ENCODE measurements at places on chromosomes 5 and 9. TPM values are rescaled to one million over a fixed set of nuclear protein-coding genes. Genes with fewer than 3 reads are reported as not detected.

Gene FLT4
- total RNA-seq, result 0.97 TPM

Gene PCDHB7
- 0.76 TPM for total RNA-seq

Gene PRRC1
- 43.7 TPM for total RNA-seq

DNA sequence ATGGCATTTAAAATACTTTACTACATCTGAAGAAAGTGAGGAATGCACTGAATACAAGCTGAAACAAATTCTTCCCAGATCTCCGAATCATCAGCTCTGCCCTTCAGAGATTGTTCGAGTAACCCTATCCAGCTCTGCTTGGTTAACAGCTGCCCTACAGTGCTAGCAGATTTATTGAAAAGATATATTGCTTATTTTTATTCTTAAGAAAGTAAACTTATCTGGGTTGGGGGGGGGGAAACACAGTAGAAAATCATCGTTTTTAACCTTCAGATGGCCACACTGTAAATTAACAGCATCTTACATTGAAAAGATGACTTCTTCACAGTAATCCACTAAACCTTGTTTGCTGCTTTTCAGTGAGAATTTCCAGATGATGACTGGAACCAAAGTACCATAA is 210.8 kb downstream of the NFIB start:
- no peak for DNase-seq

DNA sequence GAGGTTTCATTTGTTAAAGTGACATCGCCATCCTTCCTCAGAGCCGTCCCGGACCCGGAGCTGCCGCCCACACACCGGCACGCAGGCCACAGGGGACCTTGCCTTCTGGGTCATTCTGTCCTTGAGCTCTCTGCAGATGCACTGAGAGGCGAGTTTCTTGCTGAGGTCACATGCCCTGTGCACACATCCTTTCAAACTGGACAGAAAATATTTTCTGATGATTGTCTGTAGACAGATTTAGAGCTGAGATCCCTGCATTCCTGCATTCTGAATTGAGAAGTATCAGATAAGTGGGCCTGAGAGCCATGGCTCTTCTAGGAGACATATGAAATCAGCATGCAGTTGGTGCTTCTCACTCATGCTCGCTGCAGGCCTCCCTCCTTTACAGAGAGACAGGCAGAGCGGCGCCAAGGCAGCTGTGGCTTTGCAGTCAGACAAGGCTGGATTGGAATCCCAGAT is 25.4 kb downstream of the BOD1 start:
- no peak for DNase-seq

GRCh38 chr9:37370968-37371563 is 51.4 kb upstream of the GRHPR start:
- DNase-seq, result no peak

DNA sequence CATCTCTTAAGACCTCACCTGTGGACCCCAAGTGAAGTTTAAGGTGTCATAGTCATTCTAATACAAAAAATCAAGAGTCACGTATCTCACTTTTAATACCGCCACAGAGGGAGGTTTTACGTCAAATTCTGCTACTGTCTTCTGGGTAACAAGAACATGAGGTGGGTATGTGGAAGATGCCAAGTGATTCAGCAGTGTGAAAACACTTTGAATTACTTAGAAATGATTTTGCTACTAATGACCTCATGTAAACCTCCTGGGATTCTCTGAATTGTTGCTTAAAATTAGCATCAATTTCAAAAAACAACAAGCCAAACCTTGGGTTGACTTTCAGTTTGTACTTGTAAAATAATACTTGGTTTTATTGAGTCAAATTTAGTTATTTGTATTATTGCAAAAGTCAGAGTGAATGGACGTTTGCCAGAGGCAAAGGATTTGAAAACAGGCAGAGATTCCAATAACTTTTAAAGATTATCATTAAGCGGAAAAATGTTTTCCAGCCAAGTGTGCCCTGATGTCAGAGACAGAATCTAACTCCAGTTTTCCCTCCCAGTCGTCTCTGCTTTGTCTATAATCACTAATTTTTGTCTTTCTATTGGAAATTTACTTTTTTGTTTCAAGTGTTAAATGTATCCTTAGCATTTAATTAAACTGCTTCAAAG is 8.8 kb downstream of the DMRT2 start:
- no peak for DNase-seq

DNA sequence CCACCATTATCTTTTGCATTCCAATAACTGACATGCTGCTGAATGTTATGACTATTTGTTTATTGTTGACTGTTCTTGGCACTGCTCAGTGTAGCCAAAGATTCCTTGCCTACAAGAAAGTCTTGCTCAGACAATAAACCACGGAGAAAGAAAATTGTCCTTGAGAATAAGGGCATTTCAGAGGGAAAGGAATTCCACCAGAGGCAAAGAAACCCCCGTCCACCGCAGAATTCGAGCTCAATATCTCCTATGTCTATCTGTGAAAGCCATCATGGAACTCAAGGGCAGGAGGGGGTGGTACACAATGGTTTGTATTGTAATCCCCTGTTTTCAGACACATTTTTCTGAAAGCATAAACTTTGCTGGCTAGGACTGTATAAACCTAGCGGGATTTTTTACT is 70.3 kb upstream of the ADAMTS16 start:
- no peak for DNase-seq

DNA sequence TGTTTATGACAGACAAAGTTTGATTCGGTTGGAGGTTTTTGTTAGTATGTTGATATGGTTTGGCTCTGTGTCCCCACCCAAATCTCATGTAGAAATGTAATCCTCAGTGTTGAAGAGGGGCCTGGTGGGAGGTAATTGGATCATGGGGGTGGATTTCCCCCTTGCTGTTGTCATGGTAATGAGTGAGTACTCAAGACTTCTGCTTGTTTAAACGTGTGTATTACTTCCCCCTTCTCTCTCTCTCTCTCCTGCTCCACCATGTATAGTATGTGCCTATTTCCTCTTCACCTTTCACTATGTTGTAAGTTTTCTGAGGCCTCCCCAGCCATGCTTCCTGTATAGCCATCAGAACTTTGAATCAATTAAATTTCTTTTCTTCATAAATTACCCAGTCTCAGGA is 415.1 kb downstream of the HCN1 start:
- DNase-seq, result no peak

Data from esophagus squamous epithelium (tissue), 5 donors.